Activated CD4-positive, alpha-beta T cell treated with anti-CD3 and anti-CD28 coated beads, Interleukin-10, Interleukin-2, amounts not matched to agents 100 ng/mL and 50 ng/mL, durations not matched to agents 16 hours and 8 hours (primary cell): ENCODE measurements at places on chromosomes 2 and 18.
A peak's percentile ranks its signal among the peaks of the same experiment; 100 is the strongest.

- DNase-seq, result no peak
Measured at GRCh38 chr2:122532481-122532880, 777.0 kb downstream of the TSN start.

GRCh38 chr2:29110916-29111535 is 4.2 kb upstream of the CLIP4 start:
- DNase-seq, result peak; percentile 67

GRCh38 chr2:5019324-5019723 is 672.9 kb upstream of the SOX11 start:
- DNase-seq, result no peak

GRCh38 chr18:77366720-77367641 is 117.3 kb downstream of the GALR1 start:
- no peak for DNase-seq

DNA sequence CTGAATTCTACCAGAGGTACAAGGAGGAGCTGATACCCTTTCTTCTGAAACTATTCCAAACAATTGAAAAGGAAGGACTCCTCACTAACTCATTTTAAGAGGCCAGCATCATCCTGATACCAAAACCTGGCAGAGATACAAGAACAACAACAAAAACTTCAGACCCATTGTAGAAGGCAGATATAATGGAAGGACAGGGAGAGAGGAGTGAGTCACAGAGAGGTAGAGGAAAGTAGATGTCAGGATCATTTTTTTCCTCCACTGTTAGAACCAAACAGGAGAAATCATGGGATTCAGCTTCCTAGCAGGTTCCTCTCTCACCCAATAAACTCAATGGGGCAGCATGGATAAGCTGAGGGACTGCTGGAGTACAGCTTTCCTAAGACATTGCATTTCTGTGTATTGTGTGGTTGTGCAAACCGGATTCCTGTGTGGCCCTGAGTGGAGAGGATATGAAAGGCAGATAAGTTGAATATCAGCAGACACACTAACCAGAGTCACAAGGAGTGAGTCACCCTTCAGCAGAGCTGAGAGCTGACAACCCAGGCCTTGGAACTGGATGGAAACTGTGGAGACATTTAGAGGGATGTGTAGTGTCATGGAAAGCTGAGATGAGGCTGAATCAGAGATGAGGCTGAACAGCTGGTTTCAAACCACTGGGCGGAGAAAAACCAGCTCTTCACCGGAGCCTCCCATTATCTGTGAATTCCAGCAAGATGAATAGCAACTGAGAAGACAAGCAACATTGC is 60.9 kb upstream of the MMADHC start:
- no peak for DNase-seq

DNA sequence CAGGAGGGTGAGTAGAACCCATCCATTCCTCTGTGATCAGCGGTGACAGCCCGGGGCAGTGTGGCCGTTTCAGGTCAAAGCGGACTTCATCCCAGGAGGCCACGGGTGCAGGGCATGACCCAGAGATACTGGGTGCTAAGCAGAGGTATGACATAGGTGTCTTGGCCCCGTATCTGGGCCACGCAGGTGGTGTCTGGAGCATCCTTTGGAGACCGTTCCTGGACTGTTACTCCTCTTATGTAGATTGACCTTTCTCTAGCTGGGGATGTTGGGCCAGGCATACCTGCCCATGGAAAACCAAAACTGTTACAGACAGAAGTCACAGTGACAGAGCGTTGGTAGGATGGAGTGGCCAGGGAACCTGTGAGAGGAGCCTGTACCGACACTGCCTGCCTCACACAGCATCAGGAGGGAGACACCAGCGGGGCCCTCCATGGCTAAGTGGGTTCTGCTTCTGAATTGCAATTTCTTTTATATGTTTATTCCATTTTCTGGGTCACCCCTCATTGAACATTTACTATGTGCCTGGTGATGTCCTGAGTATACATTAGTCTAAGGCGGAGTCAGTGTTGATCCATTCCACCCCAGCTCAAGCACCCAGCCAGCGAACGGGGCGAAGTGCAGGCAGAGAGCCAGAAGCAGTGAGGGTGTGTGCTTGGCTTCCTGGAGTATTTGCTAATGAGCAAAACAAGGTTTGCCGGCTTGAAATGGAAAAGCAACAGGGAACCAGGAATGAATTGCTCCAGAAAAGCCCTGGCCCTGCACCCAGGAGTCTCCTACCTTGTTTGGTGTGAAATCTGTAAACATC is 141.7 kb downstream of the SH3RF3 start:
- DNase-seq, result no peak

- no peak for DNase-seq
Measured at GRCh38 chr2:42795841-42796301, 3.5 kb upstream of the HAAO start.

DNA sequence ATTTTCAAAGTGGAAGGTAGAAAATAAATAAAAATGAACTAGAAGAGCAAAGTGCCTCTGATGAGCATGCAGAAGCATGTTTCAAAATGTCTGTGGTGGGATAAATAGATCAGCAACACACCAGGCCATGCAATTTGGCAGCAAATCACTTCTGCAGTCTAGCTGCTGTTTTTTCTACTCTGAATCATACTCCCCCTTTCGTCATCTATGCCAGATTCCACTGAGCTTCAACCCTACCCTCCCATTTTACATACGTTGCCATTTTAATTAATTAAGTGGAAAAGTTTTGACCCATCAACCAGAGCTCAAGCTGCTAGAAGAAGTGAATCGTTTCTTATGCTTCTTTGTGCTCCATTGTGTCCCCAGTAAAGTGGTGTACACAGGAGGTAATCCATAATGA is 79.3 kb downstream of the NRXN1 start:
- DNase-seq, result no peak

- peak; percentile 63 for DNase-seq
Measured at GRCh38 chr2:119174216-119174992, 15.9 kb upstream of the C1QL2 start.
